Globus pallidus (tissue), 1 donor: ENCODE measurements at places on chromosomes 12 and 14.

GRCh38 chr12:110744151-110744571, 1.5 kb upstream of the PPP1CC start:
- DNase-seq, result peak; percentile 95

DNA sequence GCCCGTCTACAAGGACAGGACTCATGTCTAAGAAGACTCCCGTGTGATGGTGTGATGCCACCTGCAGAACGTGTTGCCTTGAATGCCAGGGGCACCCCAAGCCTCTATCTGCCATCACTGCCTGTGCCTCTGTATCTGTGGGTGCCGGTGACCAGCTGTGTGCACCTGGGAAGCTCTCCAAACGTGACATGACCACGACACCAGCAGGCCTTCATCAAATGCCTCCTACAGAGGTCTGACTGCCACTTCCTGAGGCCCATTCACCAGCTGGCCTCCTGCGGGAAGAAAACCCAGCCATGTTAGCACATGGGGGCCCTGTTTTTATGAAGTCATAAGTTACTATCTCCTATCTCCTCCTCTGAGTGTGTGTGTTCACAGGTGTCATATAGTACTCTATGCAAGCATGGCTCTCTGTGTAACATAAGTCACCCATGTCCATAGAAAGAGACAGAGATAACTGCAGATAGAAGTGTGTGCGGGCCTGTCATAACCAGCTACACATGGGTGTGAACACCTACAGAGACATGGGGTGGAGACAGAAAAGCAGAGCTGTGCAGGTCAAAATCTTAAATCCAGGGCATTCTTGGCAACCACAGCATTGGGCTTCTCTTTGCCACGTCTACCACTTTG, 18.3 kb upstream of the SERPINA4 start:
- DNase-seq, result no peak

GRCh38 chr12:124059752-124060151, 86.7 kb downstream of the ZNF664 start:
- no peak for DNase-seq

- peak; percentile 9 for DNase-seq
Measured at GRCh38 chr12:29103539-29103974, 45.5 kb upstream of the FAR2 start.

DNA sequence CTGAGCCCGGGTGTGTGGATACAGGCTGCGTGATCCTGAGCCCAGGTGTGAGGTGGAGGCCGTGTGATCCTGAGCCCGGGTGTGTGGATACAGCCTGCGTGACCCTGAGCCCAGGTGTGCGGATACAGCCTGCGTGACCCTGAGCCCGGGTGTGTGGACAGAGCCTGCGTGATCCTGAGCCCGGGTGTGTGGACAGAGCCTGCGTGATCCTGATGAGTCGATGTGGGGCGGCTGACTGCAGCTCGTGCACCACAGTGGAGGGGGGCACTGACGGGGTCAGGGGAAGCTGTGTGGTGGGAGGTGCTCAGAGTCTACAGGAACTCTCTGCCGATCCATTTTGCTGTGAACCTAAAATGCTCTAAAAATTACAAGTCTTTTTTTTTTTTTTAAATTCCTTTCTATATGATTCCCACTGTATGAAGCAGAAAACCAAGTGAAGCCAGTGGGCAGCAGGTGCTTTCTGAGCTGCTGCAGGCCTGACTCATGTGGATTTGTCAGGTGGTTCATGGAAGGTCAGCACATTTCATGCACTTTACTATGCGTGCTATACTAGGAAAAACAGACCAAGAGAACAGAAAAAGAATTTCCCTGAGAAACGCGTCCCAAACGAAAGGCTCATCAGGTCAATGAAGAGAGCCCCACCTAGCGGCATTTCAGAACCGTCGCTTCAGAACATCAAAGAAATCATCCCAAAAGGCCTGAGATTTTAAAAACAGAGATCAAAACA, 19.3 kb downstream of the BRF1 start:
- DNase-seq, result peak; percentile 68

DNA sequence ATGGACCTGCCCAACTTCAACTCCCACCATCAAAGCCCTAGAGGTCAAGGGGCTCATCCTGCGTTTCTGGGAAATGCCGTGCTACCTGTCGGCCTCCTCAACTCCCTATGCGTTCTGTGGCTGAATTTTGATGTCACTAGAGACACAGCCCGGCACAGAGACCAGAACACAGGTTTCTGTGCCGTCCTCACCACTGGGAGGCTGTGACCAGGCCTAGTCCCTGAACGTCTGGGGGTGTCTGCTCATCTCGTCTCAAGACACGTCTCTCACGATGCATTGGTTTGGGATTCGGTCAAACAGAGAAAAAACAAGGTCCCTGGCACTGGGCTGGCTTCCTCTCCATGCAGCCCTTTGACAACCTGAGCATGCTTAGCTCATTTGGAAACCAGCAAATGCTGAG, 33.5 kb downstream of the SLC15A4 start:
- DNase-seq, result no peak

DNA sequence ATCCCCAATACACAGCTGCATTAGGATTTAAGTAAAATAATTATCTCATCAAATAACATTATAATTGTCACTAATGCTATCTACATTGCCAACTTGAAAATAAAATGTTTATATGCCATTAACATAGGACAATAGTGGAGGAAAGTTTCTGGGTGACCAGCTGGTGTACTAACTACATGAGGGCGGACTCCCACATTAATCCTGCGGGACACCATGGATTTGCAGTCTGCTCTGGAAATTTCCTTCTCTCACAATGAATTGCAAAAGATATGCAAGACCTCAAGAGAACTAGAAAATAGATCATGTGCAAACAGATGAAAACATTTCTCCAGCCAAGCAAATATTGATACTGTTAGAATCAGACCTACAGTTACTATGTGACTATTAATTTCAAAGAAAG, 390.1 kb downstream of the NAV3 start:
- DNase-seq, result no peak

- no peak for DNase-seq
Measured at GRCh38 chr14:66509874-66510273, 1.9 kb downstream of the GPHN start.

GRCh38 chr12:68850390-68850789, 42.4 kb downstream of the MDM2 start:
- no peak for DNase-seq

GRCh38 chr14:105409364-105409763, 10.3 kb upstream of the MTA1 start:
- no peak for DNase-seq

DNA sequence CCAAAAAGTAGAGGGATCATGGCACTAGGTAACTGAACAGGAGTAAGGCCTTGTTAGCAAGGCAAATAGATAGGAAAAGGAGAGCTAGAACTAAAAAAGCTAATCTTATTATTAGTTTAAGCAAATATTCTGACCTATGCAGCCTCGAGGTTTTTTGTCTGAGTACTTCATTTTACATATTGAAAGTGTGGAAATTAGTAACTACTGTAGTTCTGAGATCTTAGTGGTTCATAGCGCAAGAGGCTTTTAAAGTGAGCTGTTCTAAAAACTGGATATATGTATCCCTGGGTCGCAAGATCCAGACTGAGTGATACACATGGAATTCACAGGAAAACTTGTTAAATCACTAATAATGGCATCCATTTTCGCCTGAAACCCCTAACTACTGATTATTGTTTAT, 411.0 kb upstream of the SOX5 start:
- no peak for DNase-seq

- DNase-seq, result no peak
Measured at GRCh38 chr14:51547260-51547659, 104.5 kb upstream of the FRMD6 start.

- DNase-seq, result peak; percentile 10
Measured at GRCh38 chr14:88791252-88791621, 1.5 kb downstream of the EML5 start.

- DNase-seq, result no peak
Measured at GRCh38 chr12:29428633-29429032, 47.7 kb upstream of the ERGIC2 start.

DNA sequence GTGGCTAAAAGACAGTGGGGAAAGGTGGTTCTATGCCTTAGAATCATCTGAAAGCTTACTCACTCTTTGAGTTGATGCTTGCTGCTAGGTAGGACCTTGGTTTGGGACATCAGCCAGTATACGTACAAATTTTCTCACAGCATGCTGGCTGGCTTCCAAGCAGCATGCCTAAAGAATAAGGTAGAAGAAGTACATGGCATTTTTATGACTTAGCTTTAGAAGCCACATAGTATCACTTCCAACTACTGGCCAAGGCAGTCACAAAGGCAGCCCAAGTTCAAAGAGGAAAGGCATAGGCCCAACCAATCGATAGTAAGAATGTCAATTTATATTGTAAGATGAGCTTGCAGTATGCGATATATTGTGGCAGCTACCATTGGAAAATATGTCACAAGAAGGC, 284.2 kb upstream of the CAND1 start:
- DNase-seq, result no peak

DNA sequence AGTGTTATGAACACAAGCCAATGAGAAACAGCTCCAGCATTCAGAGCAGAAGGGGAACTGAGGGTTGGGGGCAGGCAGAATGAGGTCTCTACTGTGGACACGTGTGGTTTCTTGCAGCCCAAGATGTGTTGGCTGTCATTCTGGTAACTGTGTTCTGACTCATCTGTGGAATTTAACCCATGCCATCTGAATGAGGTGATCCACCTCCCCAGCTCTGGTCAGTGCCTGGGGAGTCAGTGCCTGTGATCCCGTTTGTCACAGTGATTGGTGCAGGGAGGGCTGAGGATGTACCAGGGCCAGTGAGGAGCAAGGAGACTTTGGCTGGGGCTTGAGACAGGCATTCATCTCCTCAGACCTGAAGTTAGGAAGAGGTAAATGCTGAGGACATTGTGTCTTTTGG, 216.8 kb downstream of the MSRB3 start:
- DNase-seq, result no peak

DNA sequence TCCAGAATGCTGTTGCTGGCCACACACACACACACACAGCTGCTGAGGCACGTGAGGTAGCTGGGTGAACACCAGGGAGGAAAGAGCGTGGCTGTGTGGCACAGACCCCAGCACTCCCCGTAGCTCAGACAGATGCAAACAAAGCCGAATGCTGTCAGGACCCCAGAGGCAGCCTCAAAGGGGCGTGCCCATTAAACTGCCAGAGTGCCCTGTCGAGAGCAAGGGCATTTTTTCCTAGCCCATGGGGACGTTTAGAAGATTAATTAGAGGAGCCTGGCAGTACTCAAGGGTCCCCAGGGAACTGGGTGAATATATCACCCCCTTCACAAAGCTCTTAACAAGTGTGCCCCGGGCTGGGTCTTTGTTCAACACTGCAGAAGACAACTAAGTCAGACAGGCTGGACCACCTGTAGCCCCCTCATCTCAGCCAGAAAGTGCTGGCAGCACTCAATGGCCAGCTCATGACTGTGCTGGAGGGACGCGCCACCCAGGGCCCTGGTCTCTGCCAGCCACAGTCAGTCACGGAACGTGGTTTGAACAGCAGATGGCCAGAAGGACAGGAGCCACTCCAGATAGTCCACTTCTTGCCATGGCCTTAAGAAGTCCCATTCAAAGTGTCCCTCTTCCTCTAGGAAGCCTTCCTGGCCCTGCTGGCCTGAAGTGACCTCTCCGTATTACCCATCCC, 37.5 kb downstream of the TTC7B start:
- DNase-seq, result no peak

GRCh38 chr12:79141776-79142175, 277.2 kb downstream of the SYT1 start:
- DNase-seq, result no peak

- no peak for DNase-seq
Measured at GRCh38 chr14:70789961-70790360, 19.4 kb downstream of the MAP3K9 start.

DNA sequence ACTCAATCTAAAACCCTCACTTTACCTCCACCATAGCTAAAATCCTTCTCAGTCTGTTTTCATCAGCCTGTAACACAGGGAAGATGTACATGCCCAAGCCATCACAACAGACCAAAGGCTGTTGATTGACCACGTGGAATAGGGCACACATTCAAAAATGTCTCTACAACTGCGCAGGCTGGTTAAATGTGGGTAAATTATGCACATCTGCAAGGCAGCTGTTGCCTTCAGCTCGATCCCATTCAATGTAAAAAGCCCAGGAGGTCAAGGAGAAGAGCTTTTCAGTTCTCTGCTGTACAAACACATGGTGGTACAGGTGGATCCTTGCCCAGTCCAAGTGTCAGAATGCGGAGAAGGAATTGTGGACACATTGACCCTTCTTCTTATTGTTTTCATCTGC, 354.0 kb downstream of the FLRT2 start:
- no peak for DNase-seq

DNA sequence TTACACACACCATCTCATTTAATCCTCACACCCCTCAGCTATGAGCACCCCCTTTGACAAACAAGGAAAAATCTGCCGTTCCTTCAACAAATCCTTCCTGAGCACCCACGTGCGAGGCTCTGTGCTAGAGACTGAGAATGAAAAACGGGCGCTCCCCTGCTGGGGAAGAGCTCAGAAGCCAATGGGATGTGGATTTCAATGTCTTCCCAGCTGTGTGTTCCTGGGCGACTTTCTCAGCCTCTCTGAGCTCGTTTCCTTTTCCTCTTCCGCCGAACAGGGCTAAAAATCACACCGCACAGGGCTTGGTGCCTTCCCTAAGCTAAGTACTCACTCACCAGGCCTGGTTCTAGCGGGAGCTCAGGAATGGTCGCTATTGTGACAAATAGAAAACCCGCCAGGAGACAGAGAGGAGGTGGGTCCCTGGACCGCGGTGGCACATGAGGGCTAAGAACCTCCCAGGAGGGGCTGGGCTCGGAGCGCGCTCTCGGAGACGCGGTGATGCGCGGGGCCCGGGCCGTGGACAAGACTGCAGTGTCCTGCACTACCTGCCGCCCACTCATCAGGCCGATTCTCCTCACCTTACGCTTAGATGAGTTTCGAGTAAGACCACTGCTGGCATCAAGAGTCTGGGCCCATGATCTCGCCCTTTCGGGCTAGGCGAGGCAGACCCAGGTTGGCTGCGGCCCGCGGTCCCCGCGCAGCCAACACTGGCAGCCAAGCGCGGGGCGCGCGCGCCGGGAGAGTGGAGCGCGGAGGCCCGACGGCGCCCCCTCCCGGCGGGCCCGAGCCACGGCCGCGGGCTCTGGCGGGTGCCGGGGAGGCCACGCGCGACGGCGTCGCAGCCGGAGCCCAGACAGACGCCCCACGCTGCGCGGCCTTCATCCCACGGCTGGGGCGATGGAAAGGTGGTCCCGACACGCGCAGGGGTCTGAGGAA, 17.0 kb downstream of the ZDHHC22 start:
- no peak for DNase-seq

GRCh38 chr12:113533842-113534375, 62.2 kb upstream of the LHX5 start:
- DNase-seq, result no peak

GRCh38 chr12:104207416-104208205, 8.0 kb upstream of the TXNRD1 start:
- no peak for DNase-seq

- no peak for DNase-seq
Measured at GRCh38 chr12:19641235-19642080, 202.2 kb downstream of the AEBP2 start.

- DNase-seq, result no peak
Measured at GRCh38 chr12:49092816-49093406, 1.7 kb downstream of the DHH start.

GRCh38 chr12:122363782-122364181, 58.7 kb downstream of the CLIP1 start:
- no peak for DNase-seq

GRCh38 chr14:33062881-33063280, 124.2 kb downstream of the NPAS3 start:
- DNase-seq, result no peak
